Brain pericyte (primary cell): ENCODE measurements at places on chromosomes 4 and X.

GRCh38 chr4:55031158-55031557, 94.2 kb downstream of the KDR start:
- DNase-seq = no peak

DNA sequence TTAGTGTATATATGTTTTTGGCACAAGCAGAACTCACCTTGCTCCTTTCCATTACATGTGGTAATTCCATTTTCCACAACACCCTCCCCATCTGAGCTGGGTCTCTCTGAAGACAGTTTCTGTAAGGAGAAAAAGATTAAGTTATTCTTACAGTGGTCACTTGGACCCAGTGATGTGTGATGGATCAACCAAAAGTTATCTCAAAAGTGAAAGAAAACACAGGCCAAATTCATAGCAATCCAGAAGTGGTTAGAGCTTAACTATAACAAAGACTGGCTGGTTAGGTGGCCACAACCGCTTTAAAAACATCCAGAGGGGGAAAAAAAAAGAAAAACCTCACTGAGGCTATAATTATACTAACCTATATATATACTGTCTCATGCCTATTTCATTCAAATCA, 123.7 kb downstream of the AFAP1 start:
- DNase-seq = no peak

GRCh38 chr4:15659768-15660570, 4.8 kb upstream of the FBXL5 start:
- DNase-seq = no peak

- no peak for DNase-seq
Measured at GRCh38 chr4:76463568-76463967, 28.5 kb downstream of the SHROOM3 start.

DNA sequence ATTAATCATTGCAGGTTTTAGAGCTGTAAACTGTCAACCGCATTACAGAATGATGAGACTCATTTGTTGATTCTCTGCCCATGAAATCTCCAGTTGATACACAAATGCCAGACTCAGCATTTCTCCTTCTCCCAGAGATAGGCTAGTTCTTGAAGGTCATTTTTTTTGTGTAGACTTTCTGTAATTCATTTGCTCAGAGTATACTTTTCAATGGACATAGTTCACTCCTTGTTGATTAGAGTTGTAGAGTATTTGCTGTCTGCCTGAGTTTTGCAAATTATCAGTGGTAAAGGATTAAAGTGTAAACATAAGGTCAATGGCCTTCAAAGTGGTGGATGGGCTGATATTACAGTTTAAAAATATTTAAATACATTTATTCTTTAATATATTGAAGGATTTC, 15.2 kb upstream of the ALB start:
- no peak for DNase-seq

DNA sequence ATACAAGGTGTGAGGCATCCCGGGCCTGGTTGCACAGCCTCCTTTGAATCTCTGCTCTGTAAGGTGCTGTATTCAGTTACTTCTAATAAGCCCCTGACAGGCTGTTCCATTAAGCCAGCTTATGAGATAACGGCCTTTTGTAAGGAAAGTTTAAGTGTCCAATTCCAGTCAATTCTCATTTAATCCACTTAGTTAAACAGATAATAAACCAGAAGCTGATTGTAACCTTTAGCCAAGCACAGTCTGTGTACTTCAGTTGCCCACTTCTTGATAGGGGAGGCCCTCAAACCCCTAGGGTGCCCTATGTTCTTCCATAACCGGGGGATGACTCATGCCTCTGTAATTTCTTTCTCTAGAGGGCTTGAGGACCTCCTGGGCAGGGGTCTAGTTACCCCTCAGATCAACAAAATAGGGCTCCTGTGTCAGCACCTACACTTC, 63.4 kb downstream of the RASL11B start:
- DNase-seq = no peak

GRCh38 chrX:141439651-141440050, 144.9 kb downstream of the SPANXA1 start:
- DNase-seq = no peak

- DNase-seq = no peak
Measured at GRCh38 chr4:108982402-108983185, 219.7 kb upstream of the ETNPPL start.

DNA sequence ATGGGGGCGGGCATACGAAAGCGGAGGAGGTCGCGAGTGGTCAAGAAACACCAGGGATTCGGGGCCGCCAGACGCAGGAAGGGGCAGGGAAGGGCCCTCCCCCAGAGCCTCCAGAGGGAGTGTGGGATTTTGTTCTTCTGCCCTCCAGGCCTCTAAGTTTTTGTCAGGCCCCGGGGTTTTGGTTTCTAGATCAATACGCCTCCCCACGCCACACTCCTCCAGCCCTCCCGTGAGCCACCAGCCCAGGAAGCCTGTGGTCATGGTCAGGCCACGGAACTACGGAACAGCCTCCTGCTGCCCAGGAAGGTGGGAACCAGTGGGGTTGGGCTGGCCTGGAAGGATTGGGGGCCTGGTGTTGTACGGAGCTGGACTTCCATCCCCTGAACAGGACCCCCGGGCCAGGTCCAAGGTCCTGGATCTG, 38.4 kb downstream of the CPLX1 start:
- DNase-seq = no peak

GRCh38 chrX:133881893-133882292, 103.5 kb downstream of the GPC3 start:
- DNase-seq = no peak

DNA sequence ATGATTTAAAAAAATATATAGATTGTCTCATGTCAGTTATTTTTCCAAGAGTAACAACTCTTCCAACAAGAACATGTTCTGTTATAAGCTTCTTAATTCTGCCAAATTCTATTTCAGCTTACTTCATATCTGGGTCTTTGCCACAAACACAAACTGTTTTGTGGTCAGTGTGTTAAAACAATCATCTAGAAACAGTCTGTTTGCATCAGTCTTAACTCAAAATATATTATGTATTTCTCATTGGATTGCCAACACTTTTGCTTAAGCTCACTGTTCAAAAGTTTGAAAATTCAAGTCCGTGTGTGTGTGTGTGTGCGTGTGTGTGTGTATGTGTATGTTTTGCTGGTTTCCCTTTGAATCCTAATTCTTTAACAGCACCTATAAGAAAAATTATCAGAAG, 752.3 kb upstream of the NDST4 start:
- no peak for DNase-seq

DNA sequence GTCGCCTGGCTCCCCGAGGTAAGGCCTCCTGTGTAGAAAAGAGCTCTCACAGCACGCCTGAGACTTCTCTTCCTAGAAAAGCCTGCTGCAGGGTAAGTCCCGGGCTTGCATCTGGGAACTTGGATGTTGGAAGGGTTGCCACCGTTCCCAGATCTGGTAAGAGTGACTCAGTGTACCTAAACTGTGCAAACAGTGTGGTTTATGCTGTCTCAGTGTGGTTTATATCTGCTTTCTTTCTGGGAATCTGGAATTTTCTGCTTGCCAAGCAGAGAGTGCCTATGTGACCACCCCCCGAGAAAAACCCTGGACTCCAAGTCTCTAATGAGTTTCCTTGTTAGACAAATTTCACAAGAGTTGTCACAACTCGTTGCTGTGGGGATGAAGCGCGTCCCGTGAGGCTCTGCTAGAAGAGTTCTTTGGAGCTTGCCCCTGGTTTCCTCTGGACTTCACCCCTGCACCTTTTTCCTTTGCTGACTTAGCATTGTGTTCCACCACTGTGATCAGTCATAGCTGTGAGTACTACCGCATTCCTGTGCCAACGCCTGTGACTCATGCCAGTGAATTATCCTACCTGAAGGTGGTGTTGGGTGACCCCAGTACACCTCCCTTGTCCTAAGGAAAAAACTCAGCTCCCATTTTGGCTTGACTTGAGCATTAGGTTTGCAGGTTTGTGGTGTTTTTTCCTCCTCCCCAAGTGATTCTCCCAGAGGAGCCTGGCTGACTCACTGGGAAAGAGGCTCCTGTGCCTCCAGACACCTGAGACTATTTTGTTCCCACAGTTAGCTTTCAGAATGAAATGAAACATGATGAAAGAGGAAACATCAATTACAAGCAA, 14.5 kb downstream of the SLC2A9 start:
- no peak for DNase-seq

DNA sequence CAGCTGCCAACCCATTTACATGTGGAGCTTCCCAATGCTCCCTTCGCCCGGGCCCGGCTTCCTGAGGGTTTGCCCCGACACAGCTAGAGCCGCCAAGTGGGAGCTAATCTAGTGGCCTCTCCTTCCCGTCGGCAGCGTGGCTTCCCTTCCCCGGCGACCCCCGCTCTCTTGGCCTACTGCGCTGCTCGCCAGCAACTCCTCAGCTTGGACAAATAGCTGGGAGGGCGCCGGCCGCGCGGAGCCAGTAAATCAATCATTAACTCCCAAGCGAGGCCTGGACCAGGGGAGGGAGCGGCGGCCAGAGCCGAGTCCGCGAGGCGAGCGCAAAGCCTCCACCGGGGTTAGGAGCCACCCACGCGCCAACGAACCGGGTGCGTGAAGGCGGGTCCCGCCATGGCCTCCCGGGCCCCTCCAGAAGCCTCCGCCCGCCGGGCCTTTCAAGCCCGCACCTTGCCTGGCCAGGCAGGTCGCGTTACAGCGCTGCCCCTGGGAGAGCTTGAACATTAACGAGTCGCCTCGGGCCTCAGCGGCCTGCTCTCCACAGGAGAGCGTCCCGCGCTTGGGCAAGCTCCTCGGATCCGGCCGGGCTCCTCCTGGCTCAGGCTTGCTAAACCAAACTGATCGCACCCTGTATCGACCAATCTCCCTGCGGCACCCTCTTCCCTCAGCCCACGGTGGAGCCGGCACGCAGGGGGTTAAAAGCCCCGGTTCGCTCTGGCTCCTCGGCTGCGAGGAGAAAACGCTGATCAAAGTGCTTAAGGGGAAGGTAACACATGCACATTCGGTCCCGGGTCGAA, 10.6 kb upstream of the BCOR start:
- DNase-seq = no peak

GRCh38 chr4:10584042-10584441, 100.5 kb downstream of the CLNK start:
- peak; percentile 44 for DNase-seq

- no peak for DNase-seq
Measured at GRCh38 chr4:165234766-165235165, 27.4 kb downstream of the KLHL2 start.

DNA sequence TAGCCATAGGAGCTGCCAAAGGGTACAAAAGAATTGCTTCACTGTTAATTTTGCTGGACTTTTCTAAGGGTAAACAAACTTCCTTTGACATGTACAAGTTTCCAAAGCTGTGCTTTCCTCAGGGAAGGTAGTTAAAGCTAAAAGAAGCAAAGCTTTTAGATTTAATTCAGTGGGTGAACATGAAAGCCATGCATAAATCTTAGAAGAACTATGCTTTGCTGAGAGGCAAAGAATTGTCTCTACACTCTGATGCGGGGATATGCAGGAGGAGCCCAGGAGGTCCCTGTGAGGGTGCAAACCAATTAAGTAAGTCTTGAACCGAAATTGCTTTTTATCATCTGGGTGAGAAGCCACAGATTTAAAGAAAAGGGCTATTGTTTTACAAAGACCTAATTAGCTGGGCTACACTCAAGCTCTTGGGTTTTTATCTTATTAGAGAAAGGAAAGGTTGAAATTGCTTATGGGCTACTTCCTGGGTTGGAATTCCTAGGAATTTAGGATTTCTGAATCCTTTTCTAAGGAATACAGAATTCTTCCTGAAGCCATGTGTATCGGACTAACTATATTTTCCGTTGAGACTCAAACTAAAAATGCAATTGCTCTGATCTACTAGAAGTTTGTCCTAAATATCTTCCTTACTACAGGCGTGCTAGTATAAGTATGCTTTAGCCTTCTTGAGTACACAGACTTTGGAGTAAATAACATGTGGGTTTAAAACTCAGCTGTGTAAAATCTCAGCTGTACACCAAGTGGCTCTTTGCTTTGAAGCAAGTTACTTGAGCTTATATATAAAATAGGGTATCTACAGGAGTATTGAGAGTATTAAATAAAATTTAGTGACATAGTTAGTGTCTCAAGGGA, 188.4 kb upstream of the ANK2 start:
- no peak for DNase-seq

DNA sequence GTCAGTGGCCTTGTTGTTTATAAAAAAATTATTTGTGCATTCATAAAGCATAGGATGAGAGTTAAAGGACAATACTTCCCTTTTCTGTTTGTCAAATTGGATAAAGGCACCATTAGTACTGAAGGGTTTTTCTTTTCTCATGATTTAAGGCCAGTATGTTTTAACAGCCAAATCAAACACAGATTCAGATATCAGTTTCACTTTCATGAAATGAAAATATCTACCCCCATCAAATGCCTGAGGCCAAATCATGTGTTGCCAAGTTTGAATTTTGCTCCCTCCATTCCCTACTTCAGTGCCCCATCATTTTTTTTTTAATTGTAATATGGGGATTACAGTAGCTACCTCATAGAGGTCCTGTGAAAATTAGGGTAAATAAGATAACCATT, 745.9 kb downstream of the RPA4 start:
- no peak for DNase-seq

DNA sequence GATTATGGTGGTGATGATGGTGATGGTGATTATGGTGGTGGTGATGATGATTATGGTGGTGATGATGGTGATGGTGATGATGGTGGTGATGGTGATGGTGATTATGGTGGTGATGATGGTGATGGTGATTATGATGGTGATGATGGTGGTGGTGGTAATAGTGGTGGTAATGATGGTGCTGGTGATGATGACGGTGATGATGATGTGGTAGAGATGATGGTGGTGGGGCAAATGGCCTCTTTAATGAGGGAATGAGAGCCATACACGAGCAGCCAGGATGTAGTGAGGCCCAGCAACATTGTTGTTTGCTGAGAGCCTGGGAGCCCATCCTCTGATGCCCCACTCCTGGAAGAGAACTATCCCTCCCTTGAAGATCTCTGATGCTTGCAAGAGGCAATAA, 29.0 kb downstream of the HMX1 start:
- no peak for DNase-seq

DNA sequence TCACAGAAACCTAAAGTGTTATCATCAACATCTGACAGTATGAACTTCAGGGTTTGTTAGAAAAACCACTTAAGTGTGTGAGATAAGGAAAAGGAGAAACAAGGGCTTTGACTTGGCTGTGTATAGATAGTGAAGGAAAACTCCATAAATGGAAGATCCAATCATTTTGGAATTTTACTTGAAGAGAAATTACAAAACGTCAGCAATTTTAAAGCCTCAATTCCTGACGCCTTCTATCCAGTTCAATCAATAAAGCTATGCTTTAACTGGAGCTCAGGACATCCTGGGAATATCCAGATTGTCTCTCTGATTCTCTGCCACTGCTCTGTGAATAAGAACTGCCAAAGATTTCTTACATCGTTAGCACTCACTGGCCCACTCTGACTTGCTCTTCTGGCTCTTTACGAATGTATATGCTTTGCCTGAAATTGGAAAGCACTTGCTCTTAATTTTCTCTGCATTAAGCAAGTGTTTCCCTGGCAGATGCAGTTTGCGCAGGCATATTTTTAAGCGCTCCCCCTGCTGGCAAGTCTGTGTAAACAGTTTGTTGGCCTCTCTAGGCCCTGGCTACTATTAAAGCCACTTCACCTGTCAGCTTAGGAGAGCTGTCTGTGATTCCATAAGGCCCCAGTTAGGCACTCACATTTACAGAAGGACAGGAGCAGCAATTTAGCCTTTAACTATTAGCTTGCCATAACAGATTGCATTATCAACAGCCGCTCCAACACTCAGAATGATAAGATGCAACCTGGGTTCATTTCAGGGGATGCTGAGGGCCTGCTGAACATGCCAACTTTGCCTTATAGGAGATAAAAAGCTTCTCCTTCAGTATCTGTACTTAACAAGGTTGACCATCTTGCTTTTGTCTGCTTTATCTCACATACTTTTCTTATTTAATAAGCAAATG, 251.4 kb upstream of the DDX53 start:
- no peak for DNase-seq
